ENCODE measurements at places on chromosomes 2 and 18. TPM values are rescaled to one million over a fixed set of nuclear protein-coding genes. Genes with fewer than 3 reads are reported as not detected.

DNA sequence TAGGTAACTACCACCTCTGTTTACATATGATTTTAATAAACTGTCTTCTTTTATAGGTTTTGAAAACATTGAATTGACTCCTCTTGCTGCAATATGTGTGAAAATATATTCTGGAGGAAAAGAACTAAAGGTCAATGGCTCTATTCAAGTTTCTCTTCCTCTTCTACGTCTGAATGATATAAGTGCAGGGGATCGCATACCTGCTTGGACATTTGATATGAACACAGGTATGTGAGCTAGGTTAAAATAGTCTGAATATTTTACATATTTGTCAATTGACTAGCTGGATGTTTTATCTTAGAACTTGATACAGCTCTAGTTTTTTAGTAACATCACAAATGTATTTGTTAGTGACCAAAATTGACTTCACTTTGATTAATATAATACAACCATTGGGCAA is 57.2 kb downstream of the FAM171B start:
- DNase-seq: peak; percentile 9

- no peak for DNase-seq
Measured at GRCh38 chr18:56019908-56020307, 431.9 kb upstream of the TCF4 start.

DNA sequence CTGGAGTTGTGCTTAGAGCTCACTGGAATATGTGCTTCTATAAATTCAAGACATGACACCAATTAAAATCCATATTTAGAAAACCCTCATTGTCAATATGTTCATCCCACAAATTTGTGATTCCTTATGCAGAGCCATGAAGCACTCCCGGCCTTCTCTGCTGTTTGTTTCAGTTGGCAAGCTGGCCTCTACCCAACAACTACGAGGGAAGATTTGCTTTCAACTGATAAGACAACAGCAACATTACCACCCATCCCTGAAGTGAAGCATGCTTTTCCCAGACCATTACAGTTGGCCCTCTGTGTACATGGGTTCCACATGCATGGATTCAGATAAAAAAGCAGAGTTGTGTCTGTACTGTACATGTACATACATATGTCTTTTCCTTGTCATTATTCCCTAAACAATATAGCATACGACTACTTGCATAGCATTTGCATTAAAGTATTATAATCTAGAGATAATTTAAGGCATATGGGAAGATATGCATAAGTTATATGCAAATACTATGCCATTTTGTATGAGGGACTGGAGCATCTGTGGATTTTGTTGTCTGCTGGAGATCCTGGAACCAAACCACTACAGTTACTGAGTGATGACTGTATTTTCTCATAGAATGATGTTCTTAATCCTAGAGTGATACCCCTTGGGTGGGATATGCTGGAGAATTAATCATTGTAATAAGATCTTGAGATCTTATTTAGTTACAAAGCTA is 77.6 kb upstream of the MC2R start:
- no peak for DNase-seq

DNA sequence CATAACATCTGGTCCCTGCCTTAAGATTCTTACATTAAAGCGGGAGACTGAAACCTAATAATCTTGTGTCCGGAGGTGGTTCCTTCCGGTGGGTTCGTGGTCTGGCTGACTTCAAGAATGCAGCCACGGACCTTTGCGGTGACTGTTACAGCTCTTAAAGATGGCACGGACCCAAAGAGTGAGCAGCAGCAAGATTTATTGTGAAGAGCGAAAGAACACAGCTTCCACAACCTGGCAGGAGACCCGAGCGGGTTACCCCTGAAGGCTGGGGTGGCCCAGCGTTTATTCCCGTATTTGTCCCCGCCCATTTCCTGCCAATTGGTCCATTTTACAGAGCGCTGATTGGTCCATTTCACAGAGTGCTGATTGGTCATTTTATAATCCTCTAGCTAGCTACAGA is 122.3 kb upstream of the SIX2 start:
- DNase-seq: peak; percentile 61

Gene NT5DC4
- not detected for total RNA-seq

GRCh38 chr2:63058921-63059792 is 8.5 kb downstream of the OTX1 start:
- no peak for DNase-seq

Gene CTDSP1
- total RNA-seq: 23.4 TPM

Gene GALNT3
- 60.3 TPM for total RNA-seq

- no peak for DNase-seq
Measured at GRCh38 chr18:57220930-57221483, 74.1 kb downstream of the BOD1L2 start.

GRCh38 chr2:119108186-119108585 is 50.4 kb downstream of the C1QL2 start:
- DNase-seq: no peak

DNA sequence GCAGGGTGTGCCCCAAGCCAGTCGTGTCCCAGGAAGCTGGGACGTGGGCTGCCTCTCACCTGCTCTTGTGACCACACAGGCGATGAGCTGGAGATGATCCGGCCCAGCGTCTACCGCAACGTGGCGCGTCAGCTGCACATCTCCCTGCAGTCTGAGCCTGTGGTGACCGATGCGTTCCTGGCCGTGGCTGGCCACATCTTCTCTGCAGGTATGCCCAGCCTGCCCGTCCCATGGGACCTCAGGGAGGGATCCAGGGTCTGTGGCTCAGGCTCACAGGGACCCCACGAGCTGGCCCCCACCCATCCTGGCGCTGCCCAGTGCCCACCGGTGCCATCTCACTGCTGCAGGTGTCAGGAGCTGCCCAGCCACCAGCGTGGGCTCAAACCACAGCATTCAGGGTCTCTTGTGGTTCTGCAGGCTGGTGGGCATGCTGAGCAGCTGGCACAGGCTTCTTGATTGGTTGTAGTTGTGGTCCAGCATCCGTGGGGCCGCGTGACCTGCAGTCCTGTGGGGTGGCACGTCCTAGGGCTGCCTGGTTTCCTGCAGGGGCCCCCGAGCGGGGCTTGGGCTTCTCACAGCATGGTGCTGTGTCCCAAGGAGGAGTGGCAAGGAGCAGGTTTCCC is 3.8 kb downstream of the BOK start:
- no peak for DNase-seq

Gene CFC1
- total RNA-seq: not detected

Gene ALPI
- not detected for total RNA-seq

- DNase-seq: peak; percentile 59
Measured at GRCh38 chr2:9941196-9941995, 10.1 kb upstream of the GRHL1 start.

- DNase-seq: no peak
Measured at GRCh38 chr2:203908797-203909185, 27.8 kb upstream of the ICOS start.

- DNase-seq: no peak
Measured at GRCh38 chr2:202564226-202564625, 70.5 kb upstream of the FAM117B start.

Gene CCDC178
- total RNA-seq: 0.30 TPM

DNA sequence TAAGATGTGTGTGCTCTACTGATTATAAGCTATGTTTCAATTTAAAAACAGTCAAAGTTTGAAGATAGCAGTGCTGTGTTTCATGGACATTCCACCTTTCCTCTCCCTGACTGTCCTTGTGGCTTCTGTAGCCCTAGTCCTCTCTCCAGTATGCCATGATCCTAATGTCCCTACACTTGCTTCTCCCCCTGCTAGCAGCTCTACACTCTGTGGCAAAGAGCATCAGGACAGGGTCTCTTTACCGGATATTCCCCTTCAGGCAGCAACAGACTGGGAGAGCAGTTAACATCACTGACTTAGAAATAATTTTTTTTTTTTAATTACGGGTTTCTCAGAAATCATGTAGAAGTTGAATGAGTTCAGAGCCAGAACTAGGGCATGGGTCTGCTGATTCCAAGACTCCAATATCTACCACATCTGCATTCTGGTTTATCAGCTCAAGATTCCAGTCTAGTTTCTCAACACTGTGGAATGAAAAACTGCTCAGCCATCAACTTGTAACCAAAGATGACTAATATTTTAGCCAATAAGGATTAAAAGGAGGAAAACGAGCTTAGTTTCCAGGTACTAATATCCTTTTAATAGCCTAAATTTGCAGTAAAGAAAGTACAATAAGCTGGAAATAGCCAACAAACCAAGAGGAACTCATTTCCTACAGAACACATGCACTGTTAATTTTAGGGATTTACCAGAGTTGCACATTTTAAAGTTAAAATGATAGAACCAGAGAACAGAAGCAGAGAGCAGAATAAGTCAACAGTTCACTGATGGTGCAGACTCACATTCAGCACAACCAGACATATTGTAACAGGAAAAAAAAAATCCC is 45.2 kb downstream of the TMEM131 start:
- DNase-seq: peak; percentile 93

- no peak for DNase-seq
Measured at GRCh38 chr2:207265869-207266268, 100.1 kb upstream of the KLF7 start.

Gene CNTNAP5
- 0.20 TPM for total RNA-seq

Gene CYP27A1
- 42.8 TPM for total RNA-seq

- peak; percentile 33 for DNase-seq
Measured at GRCh38 chr2:172208791-172209325, 106.2 kb upstream of the DLX2 start.

Gene TMEM200C
- 0.30 TPM for total RNA-seq

Gene IFIH1
- 16.1 TPM for total RNA-seq
